ENCODE measurements at places on chromosomes 5 and 9.

- no peak for DNase-seq
Measured at GRCh38 chr9:90839183-90839728, 37.6 kb downstream of the SYK start.

GRCh38 chr5:116361171-116361967 lies 213.3 kb downstream of the SEMA6A start:
- DNase-seq, result no peak

DNA sequence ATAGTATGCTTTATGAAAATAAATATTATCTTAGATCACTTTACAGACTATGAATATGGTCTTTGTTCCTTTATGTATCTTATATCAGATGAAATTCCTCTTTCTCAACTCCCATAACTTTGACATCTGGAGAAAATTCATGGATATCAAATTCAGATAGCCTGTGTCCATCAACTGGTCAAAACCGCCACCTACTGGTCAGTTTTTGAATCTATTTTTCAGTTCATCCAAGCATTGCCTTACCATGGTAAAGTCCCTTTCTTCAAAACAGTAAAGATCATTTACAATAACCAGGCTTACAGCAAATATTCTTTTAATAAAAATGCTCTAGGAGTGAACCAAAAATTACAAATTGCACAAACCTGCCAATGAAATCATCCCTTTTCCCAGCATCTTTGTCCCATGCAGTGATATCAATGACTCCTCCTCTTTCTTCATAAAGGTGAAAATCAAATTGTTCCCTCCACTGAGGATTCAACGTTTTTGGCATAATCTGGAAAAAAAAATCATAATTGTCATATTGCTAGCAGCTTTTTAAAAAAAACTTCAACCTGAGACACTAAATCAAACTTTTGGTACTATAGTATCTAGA lies 290.5 kb downstream of the SLF1 start:
- DNase-seq, result no peak

DNA sequence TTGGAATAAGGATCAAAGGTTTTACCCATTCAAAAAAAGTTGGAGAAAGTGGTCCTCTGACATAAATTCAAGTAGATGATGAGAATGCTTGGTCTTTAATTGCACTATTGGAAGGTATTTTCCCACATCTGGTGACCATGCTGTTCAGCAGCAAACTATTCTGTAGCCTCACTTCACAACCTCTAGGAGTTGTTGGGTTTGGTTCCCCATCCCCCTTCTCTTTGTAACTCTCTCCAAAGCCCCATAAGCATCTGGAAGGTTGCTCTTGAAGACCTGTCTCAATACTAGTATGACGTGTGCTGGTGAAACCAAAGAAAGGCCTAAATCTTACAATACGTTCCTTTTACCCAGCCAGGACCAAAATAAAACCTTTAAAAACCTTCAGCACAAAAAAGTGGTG lies 8.5 kb downstream of the RGMB start:
- DNase-seq, result no peak

DNA sequence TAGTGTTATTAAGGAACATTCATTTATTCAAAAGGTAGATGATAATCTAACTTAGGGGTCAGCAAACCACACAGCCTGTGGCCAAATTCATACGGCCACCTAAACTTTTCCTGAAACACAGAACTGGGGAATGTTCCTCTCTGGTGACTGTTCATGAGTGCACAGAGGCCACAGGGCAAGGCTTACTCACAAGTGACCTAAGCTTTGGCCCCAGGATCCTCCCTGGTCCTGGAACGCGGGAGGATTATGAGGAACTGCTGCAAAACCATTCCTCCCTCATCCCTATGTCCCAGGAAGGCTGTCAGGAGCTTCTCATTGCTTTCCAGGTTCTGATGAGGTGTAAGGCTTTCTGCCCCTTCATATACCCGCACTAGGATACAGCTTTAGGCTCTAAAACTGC lies 397.6 kb downstream of the SEMA5A start:
- no peak for DNase-seq

- no peak for DNase-seq
Measured at GRCh38 chr5:94192658-94193391, 425.6 kb downstream of the KIAA0825 start.

DNA sequence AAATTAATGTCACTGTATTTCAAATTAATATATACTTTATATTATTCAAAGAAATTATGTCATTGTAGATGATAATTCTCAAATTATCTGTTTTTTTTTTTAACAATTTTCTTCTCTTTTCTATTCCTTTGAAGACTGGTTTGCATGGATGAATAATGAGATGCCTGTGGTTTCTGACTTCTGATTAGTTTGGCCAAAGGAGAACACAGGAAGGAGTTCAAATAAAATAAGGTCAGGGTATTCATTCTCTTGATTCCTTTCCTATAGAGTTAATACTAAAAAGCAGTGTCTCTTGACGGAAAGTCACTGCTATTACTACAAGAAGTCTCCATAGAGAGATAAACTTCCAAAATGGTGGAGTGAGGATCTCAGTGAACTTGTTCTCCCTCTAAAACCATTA lies 279.6 kb upstream of the FTMT start:
- no peak for DNase-seq

- no peak for DNase-seq
Measured at GRCh38 chr5:8864053-8864452, 681.8 kb downstream of the SEMA5A start.

GRCh38 chr5:17309462-17309861 lies 92.0 kb downstream of the BASP1 start:
- DNase-seq, result no peak

DNA sequence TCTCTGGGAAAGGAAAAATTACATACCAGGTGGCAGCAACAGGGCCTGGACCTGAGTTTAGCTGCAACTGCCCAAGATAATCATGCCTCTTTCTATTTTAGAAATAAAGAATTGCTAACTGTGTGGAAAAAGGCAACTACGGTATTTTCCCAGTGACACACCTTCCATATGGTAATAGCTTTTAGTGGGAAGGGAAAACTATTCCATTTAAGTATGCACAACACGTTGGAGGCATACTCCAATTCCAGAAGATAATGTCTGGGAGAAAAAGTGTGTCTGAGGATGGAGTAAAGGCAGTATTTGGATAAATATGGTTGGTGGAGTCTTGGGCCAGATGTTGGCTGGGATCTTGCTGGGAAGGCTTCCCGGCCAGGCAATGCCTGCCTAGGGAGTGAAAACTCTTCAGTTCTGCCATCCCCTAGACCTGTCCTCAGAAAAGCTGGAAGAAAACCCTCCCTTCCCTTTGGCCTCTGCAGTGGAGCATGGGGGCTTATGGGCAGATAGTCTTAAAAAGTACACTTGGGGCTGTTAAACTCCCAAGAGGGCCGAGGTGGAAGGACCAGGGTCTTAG lies 40.6 kb downstream of the SH3PXD2B start:
- no peak for DNase-seq

DNA sequence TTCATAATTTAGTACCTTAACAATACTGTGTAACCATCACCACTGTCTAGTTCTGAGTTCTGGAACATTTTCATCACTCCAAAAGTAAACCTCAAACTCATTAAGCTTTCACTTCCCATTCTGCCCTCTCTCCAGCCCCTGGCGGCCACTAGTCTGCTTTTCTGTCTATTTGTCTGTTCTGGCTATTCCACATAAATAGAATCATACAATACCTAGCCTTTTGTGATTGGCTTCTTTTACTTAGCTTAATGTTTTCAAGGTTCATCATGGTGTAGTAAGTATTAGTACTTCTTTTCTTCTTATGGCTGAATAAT lies 138.7 kb downstream of the RAPGEF6 start:
- no peak for DNase-seq

GRCh38 chr9:20357037-20357432 lies 265.3 kb downstream of the MLLT3 start:
- DNase-seq, result no peak

DNA sequence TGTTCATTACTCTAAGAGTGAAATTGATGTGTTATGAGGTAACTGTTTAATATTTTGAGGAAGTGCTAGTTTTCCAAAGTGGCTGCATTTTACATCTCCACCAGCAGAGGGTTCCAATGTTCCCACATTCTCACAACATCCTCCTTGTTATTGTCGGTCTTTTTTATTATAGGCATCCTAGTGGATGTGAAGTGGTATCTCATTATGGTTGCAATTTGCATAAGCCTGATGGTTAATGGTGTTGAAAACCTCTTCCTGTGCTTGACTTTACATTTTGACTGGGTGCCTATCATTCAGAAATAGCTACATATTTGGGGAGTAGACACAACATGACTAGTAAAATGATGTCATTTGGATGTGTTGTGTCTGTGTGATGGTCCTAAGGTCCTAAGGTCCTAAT lies 143.6 kb downstream of the MRPS30 start:
- no peak for DNase-seq

DNA sequence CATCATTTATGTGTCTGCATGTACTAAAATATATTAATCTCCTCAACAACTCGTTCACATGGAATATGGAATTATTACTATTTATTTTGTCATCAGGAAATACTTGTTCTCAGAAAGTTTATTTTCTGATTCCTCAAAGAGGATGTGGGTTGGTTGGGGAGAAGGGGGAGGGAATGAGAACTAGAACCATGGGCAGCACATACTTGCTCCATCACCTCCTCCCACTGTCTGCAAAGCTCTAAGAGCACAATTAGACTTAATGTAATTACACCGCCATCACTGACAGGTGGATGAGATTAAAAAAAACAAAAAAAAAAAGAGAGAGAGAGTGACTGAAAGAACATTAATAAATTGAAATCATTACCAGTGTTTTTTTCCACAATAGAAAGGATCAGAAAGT lies 98.2 kb downstream of the OXCT1 start:
- no peak for DNase-seq

DNA sequence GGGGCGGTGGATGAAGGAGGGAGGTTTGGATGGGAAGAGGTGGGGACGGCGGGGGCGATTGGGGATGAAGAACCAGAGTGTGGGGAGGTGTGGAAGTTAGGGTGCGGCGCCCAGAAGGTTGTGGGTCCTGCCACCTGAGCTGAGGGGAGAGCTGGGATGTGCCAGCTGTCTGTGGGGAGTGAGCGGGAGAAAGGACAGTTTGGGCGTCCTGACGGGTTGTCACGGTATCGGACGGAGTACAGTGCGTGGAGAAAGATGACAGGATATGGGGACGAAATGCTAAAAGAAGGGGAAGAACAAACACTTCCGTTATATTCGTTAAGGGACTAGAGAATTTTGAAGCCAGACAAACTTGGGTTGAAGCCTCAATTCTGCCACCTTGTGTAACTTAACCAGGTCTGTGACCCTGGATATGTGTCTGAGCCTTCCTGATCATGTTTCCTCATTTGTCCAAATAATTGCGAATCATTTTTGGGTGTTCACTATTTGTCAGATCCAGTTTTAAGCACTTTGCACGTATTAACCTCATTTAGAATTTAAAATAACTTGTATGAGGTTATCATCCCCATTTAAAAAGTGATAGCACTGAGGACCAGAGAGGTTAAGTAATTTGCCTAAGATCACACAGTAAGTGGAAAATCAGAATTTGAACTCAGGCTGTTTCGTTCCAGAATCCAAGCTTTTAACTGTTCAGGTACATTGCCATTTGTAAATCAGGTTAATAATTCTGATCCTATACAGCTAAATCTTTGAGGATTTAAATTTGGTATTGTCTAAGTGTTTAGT lies 689 bp downstream of the CNTRL start:
- DNase-seq, result peak; percentile 11

DNA sequence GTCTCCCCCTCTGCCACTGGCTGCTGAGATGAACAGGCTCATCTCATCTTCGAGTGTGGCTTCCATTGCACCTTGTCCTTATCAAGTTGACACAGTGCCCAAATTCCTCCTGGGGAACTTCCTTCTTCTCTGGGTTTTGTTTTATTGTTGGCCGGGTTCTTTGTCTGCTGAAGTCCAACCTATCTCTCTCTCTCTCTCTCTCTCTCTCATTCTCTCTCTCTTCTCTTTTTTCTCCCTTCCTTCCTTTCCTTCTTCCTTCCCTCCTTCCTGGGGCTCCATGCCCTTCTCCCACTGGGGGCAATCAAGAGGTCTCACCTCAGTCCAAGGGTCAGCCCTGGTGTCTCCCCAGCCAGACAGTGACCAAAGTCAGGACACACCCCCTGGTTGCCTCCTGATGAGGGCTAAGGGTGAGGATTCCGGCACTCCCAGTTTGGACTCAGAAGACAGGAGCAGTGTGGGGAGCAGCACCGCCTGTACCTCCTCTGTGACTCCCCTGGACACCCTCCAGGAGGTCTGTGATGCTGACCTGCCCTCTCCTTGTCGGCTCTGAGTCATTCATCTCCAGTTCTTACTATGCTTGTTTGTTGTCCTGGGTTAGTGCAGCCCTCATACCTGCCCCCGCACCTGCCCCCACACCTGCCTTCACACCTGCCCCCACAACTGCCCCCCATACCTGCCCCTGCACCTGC lies 30.7 kb downstream of the KCNT1 start:
- DNase-seq, result no peak

DNA sequence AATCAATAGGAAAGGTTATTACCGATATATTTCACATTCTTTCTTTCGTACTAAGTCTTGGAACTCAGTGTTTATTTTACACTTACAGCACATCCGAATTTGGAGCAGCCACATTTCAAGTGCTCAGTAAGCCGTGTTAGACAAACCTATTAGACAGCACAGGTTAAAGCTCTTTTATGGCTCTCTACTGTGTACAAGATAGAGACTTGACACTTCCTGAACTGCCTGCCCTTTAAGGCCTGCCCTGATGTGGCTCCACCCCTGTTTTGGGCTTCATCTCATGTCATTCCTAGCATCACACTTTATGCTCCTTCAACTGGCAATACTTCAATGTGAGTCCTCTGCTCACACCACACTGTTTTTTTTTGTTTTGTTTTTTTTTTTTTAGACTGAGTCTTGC lies 23.5 kb upstream of the SUSD1 start:
- DNase-seq, result no peak

GRCh38 chr5:139186752-139187326 lies 11.3 kb downstream of the SIL1 start:
- DNase-seq, result no peak

DNA sequence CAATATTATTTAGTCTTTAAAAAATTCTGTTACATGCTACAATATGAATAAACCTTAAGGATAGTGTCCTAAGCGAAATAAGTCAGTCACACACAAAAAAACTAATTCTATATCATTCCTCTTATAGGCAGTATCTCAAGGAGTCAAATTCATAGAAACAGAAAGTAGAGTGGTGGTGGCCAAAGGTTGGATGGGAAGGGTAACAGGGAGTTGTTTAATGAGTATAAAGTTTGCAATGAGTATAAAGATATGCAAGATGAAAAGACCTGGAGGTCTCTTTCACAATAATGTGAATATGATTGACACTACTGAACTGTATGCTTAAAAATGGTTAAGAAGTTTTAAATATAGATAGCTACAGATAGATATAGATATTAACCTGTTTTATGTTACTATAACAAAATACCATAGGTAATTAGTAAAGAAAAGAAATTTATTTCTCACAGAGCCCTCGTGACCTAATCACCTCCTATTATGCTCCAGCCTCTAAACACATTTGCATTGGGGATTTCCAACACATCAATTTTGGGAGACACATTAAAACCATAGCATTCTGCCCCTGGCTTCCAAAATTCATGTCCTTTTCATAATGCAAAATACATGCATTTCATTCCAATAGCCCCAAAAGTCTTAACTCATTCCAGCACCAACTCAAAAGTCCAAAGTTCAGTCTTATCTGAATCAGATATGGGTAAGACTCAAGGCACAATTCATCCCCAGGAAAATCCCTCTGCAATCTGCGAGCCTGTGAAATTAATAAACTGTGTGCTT lies 93.6 kb downstream of the ATPSCKMT start:
- no peak for DNase-seq
